ENCODE measurements at places on chromosomes 11 and 22.

- no peak for DNase-seq
These were observed 115.0 kb downstream of the TMPRSS5 start for GRCh38 chr11:113591117-113591516.

- DNase-seq = no peak
These were observed 110.4 kb downstream of the RRAS2 start for GRCh38 chr11:14248580-14248981.

DNA sequence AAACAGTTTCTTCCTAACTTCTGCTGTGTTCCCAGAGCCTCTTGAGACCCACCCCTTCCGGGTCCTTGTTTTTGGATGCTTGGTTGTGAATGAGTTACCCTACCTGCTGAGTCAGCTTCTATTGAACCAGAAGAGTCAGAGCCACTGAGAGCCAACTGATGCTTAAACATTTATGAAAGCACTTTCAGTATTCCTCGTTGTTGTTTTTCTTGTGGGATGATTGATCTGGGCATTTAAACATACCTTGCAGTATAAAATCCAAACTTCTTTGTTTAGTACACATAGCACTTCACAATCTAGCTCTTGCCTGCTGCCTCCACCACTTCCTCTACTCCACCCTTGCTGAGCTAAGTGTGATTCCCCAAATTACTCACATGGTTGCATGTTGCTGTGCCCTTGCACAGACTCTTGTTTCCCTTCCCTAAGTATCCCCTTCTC is 5.5 kb downstream of the PRSS23 start:
- no peak for DNase-seq

GRCh38 chr22:37254867-37255233 is 10.8 kb upstream of the RAC2 start:
- no peak for DNase-seq

DNA sequence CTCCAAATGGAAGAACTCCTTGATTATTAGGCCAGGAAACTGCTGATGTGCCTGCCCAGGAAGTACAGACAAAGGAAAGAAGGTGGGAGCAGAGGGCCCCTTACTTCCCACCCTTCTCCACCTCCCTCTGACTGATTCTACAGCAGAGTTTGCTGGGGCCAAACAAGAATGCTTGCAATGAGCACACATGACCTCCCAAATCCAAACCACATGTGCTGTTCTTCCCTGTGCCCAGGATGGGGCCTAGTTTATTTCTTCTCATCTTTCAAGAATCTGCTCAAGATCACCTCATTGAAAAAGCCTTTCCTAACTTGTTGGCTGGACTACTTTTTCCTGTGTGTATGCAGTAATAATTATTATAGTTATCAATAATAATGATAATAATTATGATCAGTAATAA is 286.1 kb downstream of the RAB38 start:
- DNase-seq = no peak

- DNase-seq = no peak
These were observed 7.8 kb downstream of the OTUB1 start for GRCh38 chr11:63993993-63994392.

GRCh38 chr11:128288368-128288767 is 299.0 kb downstream of the ETS1 start:
- peak; percentile 23 for DNase-seq

DNA sequence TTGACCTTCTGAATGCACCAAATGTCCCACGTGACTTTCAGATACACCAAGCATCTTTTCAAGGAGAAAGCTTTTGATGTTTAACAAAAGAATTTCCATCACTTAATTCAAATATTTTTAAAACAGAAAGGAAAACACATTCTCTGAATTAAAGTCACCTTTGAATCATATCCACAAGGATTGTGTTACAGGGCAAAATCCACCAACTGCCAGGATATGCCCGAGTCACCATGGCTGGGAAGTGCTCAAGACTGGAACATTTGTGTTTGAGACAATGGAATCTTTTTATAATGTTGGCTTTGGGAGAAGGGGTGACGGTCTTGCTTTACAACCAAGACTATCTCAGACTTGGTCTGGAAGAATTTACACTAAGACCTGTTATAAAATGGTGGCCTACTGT is 40.8 kb downstream of the BID start:
- peak; percentile 16 for DNase-seq

GRCh38 chr22:23514322-23515038 is 65.6 kb downstream of the IGLL1 start:
- no peak for DNase-seq

- DNase-seq = peak; percentile 14
These were observed 101.4 kb downstream of the SYT9 start for GRCh38 chr11:7353100-7353499.

- peak; percentile 75 for DNase-seq
These were observed 931 bp downstream of the CADM1 start for GRCh38 chr11:115503083-115503885.

DNA sequence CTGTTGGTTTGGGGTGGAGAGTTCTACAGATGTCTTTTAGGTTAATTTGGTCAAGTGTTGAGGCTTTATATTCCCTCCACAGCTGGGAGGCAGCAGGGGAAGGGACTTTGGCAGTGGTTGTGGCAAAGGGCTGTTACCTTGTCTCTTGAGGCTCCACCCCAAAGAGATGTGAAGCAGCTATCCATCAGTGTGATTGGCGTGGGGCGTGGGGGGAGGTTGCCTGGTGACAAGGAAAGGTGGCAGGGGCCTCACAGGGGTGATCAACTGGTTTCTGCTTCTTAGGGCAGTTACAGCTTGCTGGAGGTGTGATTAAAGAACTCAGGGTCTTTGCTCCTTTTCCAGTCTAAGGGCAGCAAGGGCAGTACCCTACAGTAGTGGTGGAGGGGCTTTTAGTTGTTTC is 59.3 kb downstream of the FANCF start:
- no peak for DNase-seq

GRCh38 chr11:17401841-17402240 is 13.4 kb upstream of the KCNJ11 start:
- no peak for DNase-seq

GRCh38 chr22:28440592-28441390 is 238.8 kb downstream of the TTC28 start:
- DNase-seq = peak; percentile 56

DNA sequence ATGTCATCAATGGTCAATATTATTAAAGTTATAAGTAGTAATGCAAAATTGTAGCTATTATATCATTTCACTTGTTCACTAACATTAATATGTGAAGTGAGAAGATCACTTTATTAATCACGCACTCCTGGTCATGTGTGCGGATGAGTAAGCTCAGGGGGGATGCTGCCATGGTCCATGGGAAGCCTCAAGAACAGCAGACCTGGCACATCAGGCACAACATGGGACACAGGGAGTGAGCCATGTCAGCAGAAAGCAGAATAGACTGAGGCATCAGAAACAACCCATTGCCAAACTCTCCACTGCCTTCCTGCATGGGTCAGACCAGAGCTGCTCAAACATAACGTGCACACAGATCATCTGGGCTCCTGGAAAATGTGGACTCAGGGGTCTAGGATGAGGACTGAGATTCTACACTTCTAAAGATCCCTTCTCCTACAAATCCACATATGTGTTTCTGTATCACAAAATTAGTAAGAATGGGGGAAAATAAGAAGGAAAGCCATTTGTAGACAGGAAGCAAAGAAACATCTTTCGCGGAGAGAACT is 63.8 kb upstream of the VPREB1 start:
- no peak for DNase-seq

DNA sequence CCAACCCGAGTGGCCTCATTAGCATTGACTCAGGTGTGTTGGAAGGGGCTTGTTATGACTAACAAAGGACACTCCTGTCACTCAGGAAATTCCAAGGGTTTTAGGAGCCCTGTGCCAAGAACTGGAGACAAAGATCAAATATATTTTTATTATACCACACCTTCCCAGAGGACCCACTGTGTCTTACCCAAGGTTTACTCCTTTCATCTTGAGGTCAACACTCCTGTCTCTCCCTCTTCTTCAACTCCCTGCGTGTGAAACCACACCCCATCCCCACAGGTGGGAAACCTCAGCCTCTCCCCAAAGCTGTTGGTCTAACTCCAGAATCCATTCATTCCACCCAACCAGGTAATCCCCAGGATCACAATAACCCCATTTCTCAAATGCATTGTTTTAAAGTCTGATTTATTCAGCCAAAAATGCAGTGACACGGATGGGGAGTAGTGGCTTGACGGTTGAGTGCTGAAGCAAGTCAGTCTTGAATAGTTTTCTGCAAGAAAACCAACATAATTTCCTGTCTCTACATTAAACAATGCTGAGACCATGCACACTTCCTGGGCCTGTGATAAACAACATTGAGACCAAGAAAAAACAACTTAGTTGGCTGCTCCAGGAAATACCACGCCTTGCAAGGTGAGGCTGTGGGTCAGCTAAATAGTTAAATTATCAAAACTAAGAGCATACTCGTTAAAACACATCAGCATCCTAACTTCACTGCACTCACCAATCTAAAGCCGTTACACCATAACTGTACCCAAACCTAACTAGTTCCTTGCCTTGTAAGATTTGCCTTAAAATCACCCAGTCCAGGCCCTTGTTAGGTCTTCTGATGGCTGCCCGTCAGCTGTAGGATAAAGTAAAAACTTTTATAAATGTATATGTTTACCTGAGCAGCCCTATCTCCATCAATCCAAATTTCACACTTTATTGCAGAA is 38.5 kb upstream of the SPON1 start:
- DNase-seq = no peak

DNA sequence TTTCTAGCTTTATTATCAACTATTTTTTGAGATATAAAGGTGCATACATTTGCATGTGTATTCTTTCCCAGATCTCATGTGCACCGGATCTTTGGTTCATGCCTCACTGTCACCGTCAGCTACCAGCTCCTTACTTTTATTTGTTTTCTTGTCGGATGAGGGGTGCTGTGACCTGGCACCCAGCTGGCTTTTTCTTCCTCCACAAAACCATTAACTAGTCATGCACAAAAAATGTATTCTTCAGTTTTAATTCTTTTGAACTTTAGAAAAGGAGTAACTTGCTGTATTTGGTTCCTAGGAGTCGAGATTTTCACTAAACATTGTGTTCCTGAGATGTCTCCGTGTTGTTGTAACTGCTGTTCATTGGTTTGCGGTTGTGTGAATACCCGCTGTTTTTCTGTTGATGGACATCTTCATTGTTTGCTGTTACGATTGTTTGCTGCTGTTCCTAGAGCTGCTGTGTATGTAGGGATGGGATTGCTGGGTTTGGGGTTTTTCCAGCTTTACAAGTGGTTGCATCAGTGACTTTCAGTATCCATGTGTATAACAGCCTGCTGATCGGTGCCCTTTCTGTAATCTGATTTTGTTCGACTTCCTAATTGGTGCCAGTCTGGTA is 39.4 kb downstream of the MOV10L1 start:
- peak; percentile 56 for DNase-seq

DNA sequence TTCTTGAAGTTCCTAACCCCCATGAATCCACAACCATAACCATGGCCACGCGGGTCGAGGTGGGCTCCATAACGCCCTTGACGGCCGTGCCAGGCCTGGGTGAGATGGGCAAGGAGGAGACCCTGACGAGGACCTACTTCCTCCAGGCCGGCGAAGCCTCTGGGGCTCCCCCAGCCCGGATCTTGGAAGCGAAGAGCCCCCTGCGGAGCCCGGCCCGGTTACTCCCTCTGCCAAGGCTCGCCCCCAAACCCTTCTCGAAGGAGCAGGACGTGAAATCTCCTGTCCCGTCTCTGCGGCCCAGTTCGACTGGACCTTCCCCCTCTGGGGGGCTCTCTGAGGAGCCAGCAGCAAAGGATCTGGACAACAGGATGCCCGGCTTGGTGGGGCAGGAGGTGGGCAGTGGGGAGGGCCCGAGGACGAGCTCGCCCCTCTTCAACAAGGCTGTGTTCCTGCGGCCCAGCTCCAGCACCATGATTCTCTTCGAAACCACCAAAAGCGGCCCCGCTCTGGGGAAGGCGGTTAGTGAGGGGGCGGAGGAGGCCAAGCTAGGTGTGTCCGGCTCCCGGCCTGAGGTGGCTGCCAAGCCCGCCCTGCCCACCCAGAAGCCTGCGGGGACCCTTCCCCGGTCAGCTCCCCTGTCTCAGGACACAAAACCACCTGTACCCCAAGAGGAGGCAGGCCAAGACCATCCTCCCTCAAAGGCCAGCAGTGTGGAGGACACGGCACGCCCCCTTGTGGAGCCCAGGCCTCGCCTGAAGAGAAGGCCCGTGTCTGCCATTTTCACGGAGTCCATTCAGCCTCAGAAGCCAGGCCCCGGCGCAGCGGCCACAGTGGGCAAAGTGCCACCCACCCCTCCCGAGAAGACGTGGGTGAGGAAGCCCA is 75.7 kb downstream of the KIAA1671 start:
- no peak for DNase-seq

- DNase-seq = no peak
These were observed 6.7 kb downstream of the CHRM1 start for GRCh38 chr11:62914416-62914815.

DNA sequence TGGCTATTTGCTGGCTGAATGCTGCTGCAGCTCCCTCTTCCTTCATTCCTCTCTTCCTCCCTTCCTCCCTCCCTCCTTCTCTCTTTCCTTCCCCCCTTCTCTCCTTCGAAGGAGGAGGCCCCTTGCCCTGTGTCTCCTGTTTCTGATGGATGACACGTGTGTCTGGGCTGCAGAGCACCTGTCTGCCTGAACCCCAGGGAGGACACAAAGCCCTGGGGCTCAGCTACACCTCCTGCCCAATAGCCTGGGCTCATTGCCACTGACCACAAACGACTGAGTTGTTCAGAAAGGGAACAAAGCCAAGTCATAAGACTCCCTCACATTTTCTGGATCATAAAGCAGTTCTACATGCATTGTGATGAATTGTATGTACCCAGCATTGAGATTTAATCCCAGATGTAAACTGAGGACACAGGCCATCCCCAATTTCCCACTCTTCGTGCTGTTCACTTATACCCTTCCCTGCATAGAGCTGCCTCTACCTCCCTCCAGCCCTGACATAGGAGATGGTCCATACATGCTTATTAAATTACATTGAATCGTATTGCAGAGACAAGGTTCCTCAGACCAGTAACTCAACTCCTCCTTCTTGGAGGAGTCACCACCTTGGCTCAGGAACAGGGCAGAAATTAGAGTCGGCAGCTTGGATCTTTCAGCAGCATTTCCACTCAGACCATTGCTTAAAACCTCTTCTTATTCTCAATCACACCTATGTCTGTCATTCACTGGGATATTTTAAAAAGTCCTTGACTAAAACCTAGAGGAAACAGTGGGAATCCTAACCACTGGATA is 1.2 kb downstream of the CSRP3 start:
- peak; percentile 81 for DNase-seq

GRCh38 chr11:125532668-125533067 is 36.6 kb upstream of the FEZ1 start:
- no peak for DNase-seq

- peak; percentile 45 for DNase-seq
These were observed 862 bp upstream of the CENATAC start for GRCh38 chr11:118996926-118997626.

All from fibroblast of upper back skin (primary cell).